ENCODE measurements at places on chromosomes 1 and 21.

DNA sequence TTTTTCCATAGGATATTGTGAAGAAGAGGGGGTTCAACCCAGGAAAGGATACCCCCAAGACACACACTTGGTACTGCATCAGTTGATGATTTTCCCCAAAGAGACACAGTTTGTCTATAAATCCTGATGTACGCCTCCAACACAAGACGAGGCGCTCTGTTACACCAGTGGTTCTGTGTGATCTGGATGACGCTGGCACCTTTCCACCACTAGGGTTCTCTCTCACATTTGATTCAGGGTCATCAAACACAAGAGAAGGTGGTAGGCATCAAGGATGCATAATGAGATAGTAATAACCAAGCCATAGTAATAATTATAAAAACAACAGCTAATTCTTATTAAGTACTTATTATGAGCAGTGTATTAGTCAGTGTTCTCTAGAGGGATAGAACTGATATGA, 508.8 kb upstream of the ZP4 start:
- DNase-seq, result no peak

GRCh38 chr1:86692641-86693040, 11.7 kb upstream of the SH3GLB1 start:
- DNase-seq, result no peak

DNA sequence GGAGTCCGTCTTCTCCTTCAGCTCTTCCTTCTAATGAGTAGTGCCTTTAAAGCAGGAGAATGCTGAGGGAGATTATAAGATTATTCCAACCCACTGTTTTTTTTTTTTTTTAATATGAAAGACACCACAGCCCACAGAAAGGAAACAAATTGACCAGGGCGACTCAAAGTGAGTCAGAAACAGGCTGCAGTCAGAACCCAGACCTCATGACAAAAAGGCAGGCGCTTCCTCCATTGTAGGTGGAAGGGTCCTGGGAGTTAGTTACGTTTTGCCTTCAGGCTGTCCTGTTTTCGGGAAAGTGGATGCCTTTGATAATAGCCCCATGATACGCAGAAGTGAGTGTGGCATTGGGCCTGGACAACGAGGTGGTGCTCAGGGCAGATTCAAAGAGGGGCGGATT, 21.0 kb downstream of the PLXNA2 start:
- no peak for DNase-seq

GRCh38 chr1:8070381-8070811, 44.3 kb upstream of the ERRFI1 start:
- no peak for DNase-seq

DNA sequence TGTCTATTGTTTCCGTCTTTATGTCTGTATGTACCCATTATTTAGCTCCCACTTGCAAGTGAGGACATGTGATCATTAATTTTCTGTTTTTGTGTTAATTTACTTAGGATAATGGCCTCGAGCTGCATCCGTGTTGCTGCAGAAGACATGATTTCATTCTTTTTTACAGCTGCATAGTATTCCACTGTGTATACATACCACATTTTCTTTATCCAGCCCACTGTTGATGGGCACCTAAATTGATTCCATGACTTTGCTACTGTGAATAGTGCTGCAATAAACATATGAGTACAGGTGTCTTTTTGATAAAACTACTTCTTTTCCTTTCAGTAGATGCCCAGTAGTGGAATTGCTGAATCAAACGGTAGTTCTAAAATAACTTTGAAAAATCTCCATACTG, 12.7 kb upstream of the SLAMF1 start:
- no peak for DNase-seq

- no peak for DNase-seq
These were observed 13.2 kb upstream of the NPHP4 start for GRCh38 chr1:6005276-6005917.

GRCh38 chr1:21861602-21862429, 49.8 kb downstream of the LDLRAD2 start:
- DNase-seq, result no peak

DNA sequence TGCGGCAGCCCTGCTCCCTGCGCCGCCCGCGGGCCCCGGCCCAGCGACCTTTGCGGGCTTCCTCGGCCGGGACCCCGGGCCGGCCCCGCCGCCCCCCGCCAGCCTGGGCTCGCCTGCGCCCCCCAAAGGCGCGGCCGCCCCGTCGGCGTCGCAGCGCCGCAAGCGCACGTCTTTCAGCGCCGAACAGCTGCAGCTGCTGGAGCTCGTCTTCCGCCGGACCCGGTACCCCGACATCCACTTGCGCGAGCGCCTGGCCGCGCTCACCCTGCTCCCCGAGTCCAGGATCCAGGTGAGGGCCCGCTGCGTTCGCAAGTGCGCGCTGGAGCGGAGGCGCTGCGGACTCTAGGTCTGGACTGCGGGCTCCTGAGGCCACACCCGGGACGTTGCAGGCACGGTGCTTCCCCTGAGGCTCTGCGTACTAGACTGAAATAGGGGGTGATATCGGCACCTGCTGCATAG, 351 bp downstream of the MIXL1 start:
- peak; percentile 48 for DNase-seq

DNA sequence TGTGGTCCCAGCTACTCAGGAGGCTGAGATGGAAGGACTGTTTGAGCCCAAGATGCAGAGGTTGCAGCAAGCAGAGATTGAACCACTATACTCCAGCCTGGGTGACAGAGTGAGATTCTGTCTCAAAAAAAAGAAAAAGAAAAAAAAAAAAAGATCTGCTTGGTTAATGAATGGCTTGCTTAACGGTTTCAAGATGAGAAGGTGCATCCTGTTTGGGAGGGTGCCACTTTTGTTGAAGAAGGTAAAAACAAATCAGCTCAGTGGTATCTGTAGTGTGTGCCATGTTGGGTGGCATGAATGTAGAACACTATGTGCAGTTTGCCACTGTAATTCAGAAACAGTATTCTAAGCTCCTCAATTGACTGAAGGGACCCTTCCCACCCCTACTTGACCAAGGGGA, 94.9 kb upstream of the ETV3 start:
- no peak for DNase-seq

DNA sequence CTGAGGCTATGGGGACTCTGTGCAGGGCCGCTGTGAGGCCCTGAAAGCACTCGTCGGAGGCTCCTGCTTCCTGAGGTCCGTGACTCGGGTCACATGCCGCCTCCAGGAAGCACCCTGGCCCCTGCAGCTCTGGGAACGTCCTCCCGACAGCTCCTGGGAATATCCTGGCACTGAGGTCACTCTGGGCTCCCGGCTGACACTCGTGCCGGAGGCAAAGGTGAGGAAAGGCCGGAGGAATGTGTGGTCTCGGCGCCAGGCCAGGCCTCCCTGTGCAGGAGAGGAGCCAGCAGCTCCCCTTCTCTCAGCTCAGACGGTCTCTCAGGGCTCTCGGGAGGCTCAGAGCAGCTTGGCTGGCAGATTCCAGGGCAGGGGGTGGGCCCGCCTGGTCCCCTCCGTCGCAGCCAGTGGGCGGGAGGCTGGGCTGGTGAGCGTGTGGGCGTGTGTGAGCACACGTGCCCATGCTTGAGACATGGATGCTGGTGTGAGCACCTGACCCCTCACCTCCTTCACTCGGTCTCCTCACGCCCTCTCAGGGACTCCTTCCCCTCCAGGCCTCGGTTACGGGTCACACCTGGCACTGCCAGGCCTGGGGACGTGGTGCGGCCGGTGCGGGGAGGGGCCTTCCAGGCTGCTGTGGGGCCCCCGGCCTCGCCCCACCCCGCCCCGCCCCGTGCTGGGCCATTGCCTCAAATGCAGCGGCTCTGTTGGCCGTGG, 5.5 kb upstream of the RNF223 start:
- peak; percentile 48 for DNase-seq

DNA sequence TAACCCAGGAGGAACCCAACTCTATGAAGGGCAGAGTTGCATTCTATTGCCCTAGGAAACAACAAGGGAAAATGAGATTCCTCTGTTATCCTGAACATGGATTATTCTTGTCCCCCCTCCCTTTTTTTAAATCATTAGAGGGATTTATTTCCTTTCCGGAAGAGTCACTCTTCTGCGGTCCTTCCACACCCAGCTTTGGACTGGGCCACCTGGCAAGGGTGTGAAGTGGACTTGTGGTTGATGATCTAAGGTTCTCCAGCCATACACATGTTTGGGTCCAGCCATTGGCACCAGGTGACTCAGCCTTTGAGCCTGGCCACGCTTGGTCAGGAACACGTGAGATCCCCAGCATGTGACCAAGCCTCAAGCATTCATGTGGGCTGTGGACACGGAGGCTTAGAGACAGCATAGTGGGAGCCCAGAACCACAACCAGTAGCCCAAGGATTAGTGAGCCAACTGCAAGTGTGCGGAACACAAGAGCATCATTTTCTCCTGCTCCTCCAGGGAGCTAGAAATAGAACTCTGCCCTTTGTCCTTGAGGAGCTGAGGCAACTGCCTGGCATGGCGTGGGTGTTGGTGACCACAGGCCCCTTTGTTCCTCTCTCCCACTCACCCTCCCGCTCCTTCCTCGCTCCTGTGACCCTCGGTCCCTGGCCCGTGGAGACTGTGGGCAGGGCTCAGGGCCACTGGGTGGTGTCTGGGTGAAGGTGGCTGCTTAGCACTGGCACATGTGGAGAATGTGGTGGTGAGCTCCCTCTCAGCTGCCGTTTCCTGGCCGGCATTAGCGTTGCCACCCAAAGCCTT, 50.1 kb downstream of the NENF start:
- no peak for DNase-seq

DNA sequence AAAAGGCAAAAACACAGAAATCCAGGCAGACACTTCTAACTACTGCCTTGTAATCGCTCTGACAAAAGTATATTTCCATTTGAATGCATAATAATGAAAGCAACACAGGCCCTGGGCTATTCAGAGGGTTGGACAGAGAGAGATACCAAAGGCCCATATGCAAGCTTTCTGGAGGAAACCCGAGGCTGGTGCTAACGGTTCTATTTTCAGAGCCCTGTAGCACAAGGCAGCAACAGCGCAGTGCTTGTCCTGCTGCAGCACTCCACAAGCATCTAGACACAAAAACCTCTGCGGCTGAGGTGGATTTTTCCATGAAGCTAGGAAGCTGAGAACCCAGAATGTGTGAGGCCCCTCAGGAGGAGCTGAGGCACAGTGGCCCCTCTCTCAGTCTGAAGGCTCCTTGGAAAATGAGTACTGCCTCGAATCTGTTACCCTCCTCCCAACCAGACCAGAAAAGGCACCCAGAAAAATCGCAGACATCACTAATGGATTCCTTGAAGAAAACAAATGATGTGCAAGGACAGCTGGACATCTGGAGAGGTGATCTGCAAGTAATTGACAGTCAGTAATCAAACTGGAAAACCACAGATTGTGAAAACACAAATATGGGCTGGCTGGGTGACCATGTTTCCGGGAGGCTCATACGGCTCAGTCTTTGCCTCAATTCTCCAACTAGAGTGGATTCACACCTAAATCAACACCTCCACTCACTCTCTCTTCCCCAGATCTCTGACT, 54.0 kb downstream of the COLGALT2 start:
- DNase-seq, result no peak

- DNase-seq, result no peak
These were observed 44.1 kb downstream of the ALPL start for GRCh38 chr1:21553116-21553926.

DNA sequence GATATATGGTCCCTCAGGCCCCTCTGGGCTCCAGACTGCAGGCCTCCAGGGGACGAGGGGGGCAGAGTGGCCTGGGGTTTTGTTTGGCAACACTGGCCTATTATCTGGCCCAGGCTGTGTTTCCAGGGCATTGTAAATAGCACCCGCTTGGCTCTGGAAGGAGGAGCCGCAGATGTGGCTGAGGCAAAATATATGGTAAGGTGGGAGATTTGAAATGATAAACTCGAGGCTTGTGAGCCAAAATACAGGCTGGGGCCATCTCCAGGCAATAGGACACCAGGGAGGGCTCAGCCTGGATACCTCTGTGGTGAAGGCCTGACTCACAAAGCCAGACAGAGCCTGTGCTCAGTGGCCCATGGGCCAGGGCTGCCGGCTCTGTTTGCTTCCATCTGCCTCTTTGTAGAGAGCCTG, 14.0 kb downstream of the NAV1 start:
- DNase-seq, result no peak

DNA sequence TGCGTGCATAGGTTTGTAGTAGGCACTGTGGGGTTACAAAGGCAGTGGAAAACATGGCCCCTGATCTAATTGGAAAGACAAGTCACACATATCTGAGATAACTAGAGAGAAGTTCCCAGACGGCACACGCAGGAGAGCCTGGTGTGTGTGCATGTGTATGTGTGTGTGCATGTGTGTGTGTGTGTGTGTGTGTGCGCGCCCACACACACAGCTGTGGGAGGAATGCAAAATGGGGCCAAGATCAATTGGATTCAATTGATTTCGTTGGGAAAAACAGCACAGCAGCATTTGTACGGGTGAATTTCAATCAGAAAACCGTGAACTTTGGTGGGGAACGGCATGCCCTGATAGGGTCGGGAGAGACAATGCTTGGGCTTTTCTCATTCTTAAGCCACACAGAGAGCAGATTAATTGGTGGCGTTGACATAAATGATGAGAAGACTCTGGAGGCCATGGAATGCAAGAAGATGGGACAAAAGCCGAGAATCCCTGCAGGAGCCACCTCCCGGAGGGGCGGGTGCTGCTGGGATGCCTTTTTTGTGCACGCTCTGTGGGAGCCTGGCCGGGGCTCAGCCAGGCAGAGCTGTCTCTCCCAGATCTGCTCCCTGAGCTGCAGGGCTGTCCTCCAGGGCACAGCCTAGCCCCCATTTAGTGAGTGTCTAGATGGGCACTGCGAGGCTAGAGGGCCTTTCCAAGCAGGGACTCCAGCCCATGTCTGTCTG, 322.0 kb downstream of the CAMTA1 start:
- no peak for DNase-seq

DNA sequence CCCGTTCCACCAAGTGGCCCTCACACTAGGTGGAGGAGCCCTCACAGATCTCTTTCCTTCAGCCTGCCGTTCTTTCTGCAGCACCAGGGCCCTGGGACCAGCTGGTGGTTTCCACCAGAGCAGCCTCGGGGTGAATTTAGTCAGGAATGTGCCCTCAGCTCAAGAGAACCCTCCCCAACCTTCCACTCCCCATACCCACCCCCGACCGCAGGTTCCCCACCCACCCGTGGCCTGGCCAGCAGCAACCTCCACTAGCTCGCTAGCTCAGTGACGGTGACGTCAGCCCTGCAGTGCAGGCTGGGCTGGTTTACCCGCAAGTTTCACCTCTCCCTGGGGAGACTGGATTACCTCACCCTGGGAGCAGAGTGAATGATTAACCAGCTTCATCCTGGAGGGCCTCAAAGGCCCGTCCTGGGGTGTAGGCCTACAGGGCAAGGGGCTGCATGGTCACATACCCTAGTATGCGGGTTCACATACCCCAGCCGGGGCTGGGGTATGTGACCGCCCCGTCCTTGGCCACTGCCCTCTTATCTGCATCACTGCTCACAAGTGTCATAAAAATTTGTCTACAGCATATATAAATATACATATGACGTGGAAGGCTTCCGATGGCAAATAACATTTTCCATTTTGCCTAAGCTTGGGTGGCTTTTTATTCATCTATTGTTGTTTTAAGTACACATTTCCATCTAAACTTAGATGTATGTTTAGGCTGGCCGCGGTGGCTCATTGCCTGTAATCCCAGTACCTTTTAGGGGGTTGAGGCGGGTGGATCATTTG, 24.5 kb downstream of the ELF3 start:
- DNase-seq, result no peak

GRCh38 chr1:221837896-221838295, 96.0 kb upstream of the DUSP10 start:
- peak; percentile 21 for DNase-seq

GRCh38 chr21:46297338-46298271, 11.5 kb downstream of the YBEY start:
- DNase-seq, result peak; percentile 16

GRCh38 chr1:13643017-13643416, 57.0 kb upstream of the PRDM2 start:
- DNase-seq, result no peak

Measured in CD8-positive, alpha-beta T cell (primary cell).